Endothelial cell (in vitro differentiated cells): ENCODE measurements at places on chromosomes 4 and X. TPM values are rescaled to one million over a fixed set of nuclear protein-coding genes. Genes with fewer than 3 reads are reported as not detected.

The F9 gene
- total RNA-seq: not detected

The GPAT3 gene
- total RNA-seq: 16.0 TPM

The NHS gene
- total RNA-seq: 5.3 TPM

DNA sequence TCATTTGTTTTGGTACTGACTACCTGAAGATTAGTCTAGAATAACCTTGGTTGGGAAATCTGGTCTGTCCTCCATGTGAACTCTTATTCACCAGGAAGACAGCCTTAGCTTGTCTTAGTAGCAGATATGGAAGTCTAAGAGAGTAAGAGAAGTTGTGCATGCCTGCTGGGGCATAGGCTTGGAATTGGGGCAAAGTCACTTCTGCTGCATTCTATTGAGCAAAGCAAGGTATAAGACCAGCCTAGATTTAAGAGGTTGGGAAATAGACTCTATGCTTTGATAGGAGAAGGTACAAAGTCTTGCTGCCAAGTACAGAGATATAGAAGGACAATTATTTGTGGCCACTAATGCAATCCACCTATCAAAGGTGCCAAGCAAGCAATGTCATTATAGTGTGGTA is 464.0 kb upstream of the BOD1L1 start:
- no peak for DNase-seq
- no peak overlapping the region for H3K27ac ChIP-seq
- H3K4me3 ChIP-seq: no peak overlapping the region
